ENCODE measurements at places on chromosomes 5 and 9. TPM values are rescaled to one million over a fixed set of nuclear protein-coding genes. Genes with fewer than 3 reads are reported as not detected.

DNA sequence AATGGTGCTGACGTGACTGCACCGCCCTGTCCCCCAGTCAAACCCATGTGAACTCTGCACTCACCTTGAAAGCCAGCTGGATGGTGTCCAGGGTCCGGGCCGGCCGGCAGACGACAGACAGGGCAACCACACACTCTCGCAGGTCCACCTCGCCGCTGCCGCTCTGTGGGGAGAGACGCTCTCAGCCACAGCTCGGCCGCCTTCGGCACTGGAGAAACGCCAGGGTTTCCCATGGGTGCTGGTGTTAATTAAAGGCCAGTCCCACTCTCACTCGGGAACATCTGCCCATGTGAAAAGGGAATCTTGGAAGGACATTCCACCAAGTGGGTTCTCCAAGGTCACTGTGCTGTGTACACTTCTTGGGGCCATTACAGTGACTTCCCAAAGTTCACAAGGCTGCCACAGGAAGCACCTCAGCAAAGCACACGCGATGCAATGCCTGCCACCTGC, 25.5 kb upstream of the SLC6A3 start:
- DNase-seq: no peak

DNA sequence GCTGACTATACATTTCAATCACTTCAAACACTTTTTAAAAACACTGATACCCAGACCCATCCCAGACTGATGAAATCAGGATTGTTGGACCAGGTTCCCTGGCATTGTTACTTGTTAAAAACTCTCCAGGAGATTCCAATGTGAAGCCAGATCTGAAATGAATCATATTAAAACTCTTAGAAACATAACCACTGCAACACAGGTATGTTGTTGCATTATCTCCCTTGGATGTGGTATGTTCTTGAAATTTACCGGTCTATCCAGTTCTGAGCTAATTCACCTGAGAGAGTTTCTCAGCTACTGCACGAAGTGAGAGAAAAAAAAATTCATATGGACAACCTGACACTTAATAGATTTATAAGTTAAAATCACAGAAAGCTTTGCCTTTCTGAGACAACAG, 21.8 kb downstream of the MEF2C start:
- DNase-seq: no peak

DNA sequence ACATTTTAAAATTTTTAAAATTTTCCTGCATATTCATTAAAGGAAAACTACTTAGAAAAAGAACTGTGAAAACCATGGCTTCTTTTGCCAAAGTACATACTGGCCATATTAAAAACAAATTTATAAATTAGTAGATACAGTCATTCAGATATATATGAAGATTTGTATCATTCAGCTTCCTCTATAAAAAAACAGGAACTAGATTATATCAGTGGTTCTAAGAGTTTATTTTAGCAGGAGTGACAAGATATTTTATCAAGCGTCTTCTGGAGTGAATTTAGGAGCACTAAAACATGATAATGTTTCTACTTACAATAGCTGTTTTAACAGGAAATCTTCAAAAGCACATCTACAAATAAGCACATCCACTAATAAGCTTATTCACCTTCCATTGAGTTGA, 171.4 kb downstream of the RAPGEF6 start:
- DNase-seq: no peak

DNA sequence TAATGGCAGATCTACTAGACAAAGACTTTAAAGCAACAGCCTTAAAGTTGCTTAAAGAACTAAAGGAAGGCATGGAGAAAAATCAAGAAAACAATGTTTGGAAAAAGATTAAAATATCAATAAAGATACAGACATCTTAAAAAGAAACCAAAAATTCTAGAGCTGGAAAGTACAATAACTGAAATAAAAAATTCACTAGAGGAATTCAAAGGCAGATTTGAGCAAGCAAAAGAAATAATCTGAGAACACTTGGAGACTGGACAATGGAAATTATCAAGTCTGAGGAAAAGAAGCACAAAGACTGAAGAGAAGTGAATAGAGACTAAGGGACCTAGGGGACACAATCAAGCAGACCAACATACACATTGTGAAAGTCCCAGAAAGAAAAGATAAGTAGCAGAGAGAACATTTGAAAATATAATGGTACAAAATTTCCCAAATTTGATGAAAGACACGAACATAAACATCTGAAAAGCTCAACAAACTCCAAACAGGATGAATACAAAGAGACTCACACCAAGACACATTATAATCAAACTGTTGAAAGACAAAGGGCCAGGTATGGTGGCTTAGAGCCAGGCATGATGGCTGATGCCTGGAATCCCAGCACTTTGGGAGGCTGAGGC, 26.3 kb downstream of the SIL1 start:
- no peak for DNase-seq

GRCh38 chr9:81108391-81108790, 581.0 kb downstream of the TLE1 start:
- DNase-seq: no peak

The SHISAL2B gene
- not detected for total RNA-seq

The PCDHA3 gene
- total RNA-seq: not detected

The TMEM252 gene
- total RNA-seq: not detected

The PDE8B gene
- 5.9 TPM for total RNA-seq

The RAD50 gene
- total RNA-seq: 33.4 TPM
